ENCODE measurements at places on chromosomes 5 and 9.

DNA sequence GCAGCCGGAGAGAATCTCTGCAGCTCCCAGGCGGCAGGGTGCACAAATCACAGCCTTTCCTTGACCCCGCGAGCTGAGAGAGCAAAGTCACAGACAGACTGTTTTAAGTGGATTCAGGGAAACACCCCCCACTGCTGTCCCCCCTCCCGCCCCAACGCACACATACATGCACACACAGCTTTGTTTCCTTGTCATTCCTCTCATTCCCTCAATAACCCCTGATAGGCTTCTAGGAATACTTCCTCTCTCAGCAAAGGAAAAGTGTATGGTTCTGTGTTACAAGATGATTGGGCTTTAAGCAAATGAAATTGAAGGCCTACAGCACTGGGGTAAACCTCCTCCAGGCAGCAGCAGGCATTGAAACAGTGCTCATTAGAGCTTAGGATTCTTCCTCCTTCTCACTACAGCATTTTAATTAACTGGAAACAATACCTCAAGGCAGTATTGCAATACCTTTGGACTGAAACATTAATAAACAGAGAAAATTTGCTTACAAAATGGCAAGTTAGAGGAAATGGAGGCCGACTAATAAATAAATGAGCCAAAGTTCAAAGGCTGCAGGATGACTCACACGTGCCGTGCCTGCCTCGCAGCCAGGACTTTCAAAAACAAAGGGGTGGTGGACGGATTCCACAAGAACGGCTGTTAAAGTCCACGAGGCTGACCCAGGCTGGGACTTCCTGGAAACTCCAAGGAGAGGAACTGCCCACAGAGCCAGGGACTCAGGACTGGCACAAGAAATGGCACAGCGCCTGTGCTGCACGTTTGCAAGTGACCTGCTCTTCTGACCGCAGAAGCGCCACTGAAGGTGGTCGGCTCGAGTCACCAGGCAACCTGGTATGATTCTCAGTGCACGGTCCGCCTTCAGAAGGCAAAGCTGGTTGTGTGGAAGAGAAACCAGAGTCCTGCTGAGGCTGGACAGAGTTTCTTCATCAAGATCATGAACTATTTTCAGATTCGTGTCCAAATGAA, 236.2 kb downstream of the SYK start:
- DNase-seq, result no peak

DNA sequence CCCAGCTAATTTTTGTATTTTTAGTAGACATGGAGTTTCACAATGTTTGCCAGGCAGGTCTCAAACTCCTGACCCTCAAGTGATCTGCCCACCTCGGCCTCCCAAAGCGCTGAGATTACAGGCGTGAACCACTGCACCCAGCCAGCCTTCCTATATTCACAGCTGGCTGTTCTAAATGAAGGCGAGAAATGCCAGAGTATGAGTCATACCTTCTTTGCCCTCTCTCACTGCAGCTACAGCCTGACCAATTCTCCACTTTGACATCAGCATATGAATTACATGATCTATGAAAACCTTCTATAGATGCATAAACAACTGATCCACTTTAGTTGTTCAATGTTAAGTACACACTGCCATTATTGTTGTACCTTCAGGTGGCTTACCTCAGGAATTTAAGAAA, 14.5 kb downstream of the APTX start:
- DNase-seq, result no peak

DNA sequence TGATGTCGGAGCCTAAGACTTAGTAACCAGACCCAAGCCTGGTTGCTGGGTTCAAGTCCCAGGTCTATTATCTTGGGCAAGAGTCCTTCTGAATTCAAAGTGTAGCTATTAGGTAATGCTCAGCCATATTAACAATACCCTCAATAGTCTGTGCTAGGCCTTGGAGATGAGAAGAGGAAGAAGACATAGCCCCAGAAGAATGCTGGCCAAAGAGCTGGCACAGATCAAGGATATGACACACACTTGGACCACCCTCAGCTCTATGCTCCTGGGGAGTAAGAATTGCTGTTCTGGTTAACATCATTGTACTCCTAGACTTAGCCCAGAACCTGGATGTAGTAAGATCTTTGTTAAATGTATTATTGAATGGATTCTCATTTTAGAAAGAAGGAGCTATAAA, 426.7 kb downstream of the CDK5RAP2 start:
- no peak for DNase-seq

DNA sequence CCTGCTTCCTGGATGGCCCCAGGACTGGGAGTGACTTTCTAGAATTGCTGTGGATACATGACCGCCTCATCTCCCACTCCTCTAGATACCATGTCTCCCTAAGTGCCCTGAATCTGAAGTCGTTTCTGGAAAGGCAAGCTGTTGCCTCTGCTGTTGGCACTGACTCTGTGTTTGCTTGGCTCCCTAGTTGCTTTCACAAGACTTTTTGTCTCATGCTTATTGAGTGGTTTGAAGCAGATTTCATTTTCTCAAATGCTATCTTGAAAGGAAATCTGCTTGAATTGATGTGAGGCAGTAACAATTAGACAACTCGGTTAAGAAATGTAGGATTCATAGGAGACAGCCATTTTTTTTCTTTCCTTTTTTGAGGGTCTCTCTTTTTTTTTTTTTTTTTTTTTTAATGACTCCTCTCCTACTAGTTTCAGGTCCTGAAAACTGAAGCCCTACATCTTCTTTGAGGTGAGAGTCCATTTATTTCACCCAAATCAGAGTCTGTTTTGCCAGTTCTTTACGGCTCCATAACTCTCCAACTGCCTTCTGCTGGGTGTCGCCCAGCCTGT, 65.9 kb downstream of the PRDM6 start:
- no peak for DNase-seq

DNA sequence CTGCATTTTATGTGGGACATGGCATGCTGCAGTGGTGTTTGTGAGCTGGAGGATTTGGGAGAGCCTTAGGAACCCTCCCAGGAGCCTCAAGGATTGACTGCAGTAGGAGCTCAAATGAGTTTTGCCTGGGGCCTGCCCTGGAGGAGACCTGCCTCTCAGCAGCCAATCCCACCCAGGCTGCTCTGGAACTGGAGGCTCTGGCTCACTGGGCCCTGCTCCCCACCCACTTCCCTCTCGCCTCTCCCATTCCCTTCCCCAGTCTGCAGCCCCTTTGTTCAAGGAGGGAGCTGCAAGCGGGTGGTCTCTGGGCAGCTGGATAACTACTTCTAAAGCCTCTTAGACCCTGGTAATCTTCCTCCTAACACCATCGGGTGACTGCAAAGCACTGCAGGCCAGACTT, 24.2 kb downstream of the KCNIP1 start:
- DNase-seq, result no peak

- DNase-seq, result no peak
Measured at GRCh38 chr5:74085782-74086181, 459.8 kb downstream of the ARHGEF28 start.

DNA sequence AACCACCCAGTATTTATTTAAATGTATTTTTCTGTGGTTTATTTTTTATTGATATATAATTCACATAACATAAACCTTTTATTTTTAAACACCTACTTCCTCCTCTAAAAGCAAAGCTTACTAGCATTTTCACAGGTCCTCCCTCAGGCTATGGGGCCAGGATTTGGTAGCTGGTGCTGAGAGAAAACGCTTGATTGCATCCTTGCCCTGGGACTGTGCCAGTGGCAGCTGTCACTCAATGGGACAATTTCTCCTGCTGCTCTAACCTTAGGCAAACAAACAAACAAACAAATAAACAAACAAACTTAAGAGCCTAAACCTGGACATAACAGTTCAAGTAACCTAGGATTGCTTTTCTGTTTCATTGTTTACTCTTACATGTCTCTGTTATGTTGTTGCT, 102.7 kb downstream of the FOCAD start:
- no peak for DNase-seq

DNA sequence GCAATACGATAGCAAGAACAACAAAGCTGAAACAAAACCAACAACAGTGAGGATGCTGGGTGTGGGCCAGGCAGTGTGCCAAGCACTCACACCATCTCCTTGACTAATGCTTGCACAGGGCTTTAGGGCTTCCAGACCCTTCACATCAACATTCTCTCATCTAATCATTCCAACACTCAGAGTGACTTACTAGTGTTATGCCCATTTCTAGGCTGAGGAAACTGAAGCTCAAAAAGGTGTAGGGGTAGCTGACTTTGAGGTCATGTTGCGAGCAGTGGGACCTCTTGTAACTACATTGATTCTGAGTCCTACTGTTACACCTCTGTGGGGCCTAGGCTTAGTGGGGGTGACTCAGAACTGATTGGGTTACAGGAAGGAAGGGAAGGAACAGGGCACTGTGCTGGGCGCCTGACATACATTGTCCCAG, 9.7 kb downstream of the ANGPTL2 start:
- DNase-seq, result no peak

DNA sequence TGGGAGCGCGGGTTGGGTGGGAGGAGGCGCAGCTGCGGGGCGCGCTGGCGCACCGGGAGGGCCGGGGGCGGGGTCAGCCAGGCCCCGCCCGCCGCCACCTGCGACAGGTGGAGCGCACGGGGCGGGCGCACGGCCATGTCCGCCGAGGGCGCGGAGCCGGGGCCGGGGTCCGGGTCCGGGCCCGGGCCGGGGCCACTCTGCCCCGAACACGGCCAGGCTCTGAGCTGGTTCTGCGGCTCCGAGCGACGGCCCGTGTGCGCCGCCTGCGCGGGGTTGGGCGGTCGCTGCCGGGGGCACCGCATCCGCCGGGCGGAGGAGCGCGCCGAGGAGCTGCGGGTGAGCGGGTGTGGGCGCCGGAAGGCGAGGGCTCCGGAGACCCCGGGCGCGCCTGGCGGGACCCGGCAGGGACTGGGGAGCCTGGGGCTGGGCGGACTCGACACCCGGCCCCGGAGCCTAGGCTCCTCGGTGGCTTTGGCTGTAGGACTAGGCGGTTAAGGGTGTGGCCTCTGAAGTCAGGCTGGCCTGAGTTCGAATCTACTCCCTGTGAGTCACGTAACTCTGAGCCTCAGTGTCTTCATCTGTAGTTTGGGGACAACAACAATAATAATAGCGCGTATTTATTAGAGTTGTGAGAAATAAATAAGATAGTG, at the start of gene BSPRY:
BSPRY (plus strand) TSS at position 97 of the 650 bp plus-strand sequence; CDS start at position 136, 39 bp downstream.
- DNase-seq, result no peak

GRCh38 chr9:121275781-121276658, 8.1 kb downstream of the GSN start:
- DNase-seq, result no peak

- DNase-seq, result no peak
Measured at GRCh38 chr5:77120706-77121105, 33.6 kb upstream of the ZBED3 start.

DNA sequence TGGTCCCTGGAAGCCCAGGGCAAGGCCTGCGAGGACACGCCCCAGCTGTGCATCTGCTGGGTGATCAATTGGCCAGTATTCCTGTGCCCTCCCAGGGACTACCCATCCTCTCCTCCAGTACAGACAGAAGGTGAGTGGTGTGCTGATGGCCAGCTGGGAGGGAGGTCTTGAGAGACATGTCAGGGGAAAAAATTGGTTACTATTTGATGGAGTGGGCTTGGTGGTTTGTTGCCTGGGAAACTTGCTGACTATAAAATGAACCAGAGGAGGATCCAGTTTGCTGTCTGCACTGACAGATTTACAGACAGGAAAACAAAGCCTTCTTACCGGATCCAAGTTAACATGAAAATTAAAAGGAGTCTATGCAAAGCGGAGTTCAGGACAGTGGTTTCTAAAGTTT, 40.3 kb downstream of the MAP1B start:
- DNase-seq, result no peak

DNA sequence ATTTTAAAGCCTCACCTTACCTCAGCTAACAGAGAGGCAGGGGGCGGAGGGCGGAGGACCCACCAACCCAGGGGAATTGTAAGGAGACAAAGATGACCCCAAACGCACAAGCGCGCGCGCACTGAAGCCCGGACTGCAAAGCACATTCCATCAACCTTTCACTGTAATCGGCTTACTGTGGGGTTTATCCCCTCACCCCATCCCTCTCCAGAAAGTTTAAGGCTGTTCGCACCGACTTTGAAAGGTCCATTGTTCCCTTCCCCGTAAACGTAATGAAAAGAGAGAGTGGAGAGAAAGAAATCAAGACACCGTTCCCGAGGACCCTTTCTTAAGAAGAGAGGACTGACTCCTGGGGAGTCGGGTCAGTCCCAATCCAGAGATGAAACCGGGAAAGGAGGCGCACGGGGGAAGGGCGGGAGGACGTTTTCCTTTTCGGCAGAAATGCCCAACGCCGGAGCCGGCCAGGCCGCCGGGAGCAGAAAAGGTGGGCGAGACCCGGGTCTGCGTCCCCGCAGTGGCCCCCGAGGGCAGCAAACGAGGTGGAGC, 464 bp downstream of the CEMIP2 start:
- DNase-seq, result no peak

DNA sequence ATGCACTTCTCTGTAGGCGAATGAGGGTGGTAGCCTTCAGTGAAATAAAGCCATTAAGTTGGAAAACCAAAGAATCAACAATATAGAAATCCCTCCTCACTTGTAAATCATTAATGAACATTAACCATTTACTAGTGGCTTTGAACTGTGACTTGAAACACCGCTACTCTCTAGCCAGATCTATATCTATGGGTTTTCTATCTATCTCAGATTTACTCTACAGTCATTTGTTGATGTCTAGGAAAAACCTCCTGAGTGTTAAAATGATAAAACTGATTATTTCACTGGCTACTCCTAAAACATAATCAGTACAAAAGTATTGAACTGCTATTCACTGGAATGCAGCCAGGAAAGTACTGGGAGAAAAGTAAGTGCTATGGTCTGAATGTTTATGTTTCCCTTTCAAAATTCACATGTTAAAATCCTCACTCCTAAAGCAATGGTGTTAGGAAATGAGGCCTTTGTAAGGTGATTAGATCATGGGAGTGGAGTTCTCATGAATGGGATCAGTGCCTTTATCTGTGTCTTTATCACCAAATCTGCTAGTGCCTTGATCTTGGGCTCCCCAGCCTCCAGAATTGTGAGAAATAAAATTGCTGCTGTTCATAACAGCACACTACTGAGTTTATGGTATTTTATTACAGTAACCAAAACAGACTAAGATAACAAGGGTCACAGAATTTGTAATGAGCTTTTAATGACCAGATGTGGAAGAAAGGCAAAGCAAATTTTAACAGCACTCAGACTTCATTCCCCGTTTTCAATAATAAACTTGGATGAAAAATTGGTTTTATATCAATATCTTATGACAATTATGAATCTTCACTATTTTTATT, 8.6 kb upstream of the OXCT1 start:
- DNase-seq, result no peak

DNA sequence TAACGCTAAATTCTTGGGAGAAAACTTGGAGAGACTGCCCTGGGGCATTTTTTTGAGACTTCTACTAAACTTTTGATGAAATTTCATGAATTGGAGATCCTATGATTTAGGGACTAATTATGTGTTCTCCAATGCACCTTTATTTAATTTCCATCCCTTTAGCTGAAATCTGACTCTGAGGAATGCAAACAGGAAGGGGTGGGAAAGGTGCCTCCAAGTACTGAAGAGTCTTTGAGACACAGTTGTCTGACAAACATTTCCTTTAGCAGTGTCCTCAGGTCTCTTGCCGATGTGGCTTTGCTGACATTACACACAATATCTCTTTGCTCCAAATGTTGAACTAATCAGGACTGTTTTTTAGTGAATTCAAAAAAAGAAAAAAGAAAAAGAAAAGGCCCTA, 76.9 kb downstream of the LIX1 start:
- no peak for DNase-seq

Measured in Jurkat, Clone E6-1 (cell line).